Myometrial cell (primary cell): ENCODE measurements at places on chromosomes 11 and 22. TPM values are rescaled to one million over a fixed set of nuclear protein-coding genes. Genes with fewer than 3 reads are reported as not detected.

Gene CELSR1
- total RNA-seq = 0.29 TPM in 1 of 2 replicates, not detected in the other

Gene OR2D2
- not detected in 2 replicates for total RNA-seq

Gene ARHGAP20
- total RNA-seq = 1.2 and 2.3 TPM in 2 replicates

Gene SPI1
- total RNA-seq = not detected in 2 replicates

Gene GPHA2
- not detected in 2 replicates for total RNA-seq

Gene C1QTNF4
- 2.6 and 3.2 TPM in 2 replicates for total RNA-seq

Gene RFPL1
- total RNA-seq = not detected in 2 replicates

Gene ZNRD2
- 72.9 and 80.5 TPM in 2 replicates for total RNA-seq

Gene CCDC89
- total RNA-seq = 2.3 and 4.8 TPM in 2 replicates

Gene HTR3A
- not detected in 2 replicates for total RNA-seq

Gene FAM180B
- total RNA-seq = not detected in 2 replicates

Gene SCUBE1
- total RNA-seq = not detected in 2 replicates

Gene SF3A1
- 19.3 and 41.3 TPM in 2 replicates for total RNA-seq

Gene CSNK2A3
- total RNA-seq = 1.1 and 1.2 TPM in 2 replicates

Gene MAJIN
- not detected in 2 replicates for total RNA-seq

Gene KCTD14
- 2.6 and 4.1 TPM in 2 replicates for total RNA-seq

Gene PRPF19
- 88.6 and 89.9 TPM in 2 replicates for total RNA-seq

Gene KLHL35
- total RNA-seq = 0.29 and 1.8 TPM in 2 replicates

Gene DMC1
- 3.2 and 6.3 TPM in 2 replicates for total RNA-seq

Gene PANX2
- under 0.01 and 1.1 TPM in 2 replicates for total RNA-seq

Gene TIGD3
- total RNA-seq = not detected in 2 replicates

Gene SNX19
- 60.0 and 66.3 TPM in 2 replicates for total RNA-seq

Gene TSG101
- total RNA-seq = 70.6 and 103 TPM in 2 replicates

Gene HSPA8
- 1,529 and 1,843 TPM in 2 replicates for total RNA-seq

Gene PANX3
- not detected in 2 replicates for total RNA-seq

Gene MUC2
- total RNA-seq = not detected in 2 replicates

Gene WEE1
- 16.4 and 20.4 TPM in 2 replicates for total RNA-seq

Gene XKR3
- not detected in 2 replicates for total RNA-seq

Gene F2
- total RNA-seq = not detected in 2 replicates

Gene OR5M11
- not detected in 2 replicates for total RNA-seq

Gene SLC22A12
- not detected in 2 replicates for total RNA-seq

Gene RASD2
- total RNA-seq = under 0.01 TPM in 1 of 2 replicates, not detected in the other

Gene TREH
- total RNA-seq = not detected in 2 replicates

Gene OR8A1
- total RNA-seq = not detected in 2 replicates

Gene TMEM138
- 27.5 and 43.5 TPM in 2 replicates for total RNA-seq

Gene GAS2L1
- 38.1 and 47.1 TPM in 2 replicates for total RNA-seq

Gene ELF5
- not detected in 2 replicates for total RNA-seq

Gene RIBC2
- total RNA-seq = 0.71 and 1.2 TPM in 2 replicates

Gene RASL10A
- not detected in 2 replicates for total RNA-seq

Gene NDUFS8
- 233 TPM in 2 replicates for total RNA-seq

Gene MIOX
- not detected in 2 replicates for total RNA-seq

Gene CCDC82
- total RNA-seq = 5.5 and 7.2 TPM in 2 replicates

Gene MN1
- 0.18 TPM in 1 of 2 replicates, not detected in the other for total RNA-seq
